Hematopoietic multipotent progenitor cell treated with erythropoietin and hydrocortisone succinate and interleukin-3 and kit ligand, for 17 days (in vitro differentiated cells): ENCODE measurements at places on chromosomes 5 and 9.

- no peak for DNase-seq
These were observed 110.3 kb upstream of the IQGAP2 start for GRCh38 chr5:76292620-76293322.

DNA sequence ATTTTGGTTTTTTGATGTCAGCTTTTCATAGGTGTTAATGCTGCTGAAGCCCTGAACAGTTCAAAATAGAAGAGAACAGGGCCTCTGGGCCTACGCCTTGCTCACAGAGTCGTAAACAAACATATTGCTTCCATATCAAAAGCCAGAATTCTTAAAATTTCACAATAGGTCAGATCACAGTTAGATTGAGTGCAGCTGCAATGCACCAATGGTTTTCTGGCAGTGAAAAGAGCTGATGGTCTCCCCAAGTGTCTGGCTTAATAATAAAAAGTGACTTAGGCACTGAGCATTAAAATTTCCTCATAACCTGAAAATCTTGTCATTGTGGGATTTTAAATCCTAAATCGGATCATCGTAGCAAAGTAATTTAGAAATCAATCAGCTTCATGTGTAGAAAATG, 493.0 kb downstream of the CAAP1 start:
- DNase-seq = no peak

GRCh38 chr5:111902436-111902835, 145.4 kb upstream of the NREP start:
- no peak for DNase-seq

DNA sequence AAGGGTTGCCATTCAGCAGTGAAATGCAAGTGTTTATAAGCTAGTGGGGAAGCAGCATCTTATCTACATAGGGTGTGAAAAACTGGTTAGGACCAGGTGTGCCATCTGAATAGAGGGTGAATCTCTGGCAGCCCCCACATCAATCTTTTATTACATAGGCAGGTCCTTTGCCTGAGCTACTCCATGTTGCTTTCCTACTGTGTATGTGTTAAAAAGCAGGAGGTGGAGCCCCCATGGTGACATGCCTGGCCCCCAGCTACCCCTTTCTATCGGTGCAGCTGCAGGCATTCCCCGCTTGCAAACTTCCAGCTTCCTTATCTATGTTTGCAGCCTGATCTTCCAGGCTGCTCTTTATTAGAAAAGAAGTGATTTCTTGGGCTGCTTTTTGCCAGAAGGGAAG, 353.5 kb downstream of the SPATA31D1 start:
- DNase-seq = no peak

GRCh38 chr5:177576169-177576568, 15.8 kb upstream of the TMED9 start:
- no peak for DNase-seq

- DNase-seq = no peak
These were observed 161.5 kb downstream of the ENTREP1 start for GRCh38 chr9:69486498-69486897.

DNA sequence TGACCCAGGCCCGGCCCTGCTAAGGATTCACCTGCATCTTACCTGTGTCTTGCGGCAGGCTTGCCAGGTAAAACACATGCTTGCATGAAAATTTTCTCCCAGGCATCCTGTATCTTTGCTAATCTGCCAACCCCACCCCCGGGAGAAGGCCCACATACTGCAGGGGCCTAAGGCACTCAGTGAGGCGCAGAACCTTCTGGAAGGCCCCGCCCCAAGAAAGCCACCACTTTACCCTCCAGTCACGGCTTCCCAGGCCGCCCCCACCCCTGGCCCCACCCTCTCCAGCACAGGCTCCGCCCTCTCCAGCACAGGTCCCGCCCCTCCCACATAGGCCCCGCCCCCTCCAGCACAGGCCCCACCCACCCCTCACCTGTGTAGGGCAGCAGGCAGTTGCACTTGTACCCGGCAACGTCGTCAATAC, 29.8 kb upstream of the SEC16A start:
- no peak for DNase-seq

DNA sequence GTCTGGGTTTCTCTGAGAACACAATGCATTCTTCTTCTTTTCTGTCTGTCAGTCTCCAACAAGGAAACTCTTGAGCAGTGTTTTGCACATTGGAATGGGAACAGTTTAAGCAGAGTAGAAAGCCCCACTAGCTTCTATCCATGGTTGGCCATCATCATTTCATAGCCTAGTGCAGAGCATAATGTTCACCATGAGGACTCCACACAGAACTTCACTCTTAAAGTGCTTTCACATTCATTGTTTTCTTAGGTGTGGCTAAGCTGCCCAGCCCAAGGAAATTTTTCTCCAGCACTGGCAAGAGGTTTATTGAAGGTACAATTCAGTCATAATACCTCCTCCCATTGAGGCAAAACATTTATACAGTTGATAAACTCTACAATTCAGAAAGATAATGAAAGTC, 503.0 kb upstream of the CD180 start:
- no peak for DNase-seq

DNA sequence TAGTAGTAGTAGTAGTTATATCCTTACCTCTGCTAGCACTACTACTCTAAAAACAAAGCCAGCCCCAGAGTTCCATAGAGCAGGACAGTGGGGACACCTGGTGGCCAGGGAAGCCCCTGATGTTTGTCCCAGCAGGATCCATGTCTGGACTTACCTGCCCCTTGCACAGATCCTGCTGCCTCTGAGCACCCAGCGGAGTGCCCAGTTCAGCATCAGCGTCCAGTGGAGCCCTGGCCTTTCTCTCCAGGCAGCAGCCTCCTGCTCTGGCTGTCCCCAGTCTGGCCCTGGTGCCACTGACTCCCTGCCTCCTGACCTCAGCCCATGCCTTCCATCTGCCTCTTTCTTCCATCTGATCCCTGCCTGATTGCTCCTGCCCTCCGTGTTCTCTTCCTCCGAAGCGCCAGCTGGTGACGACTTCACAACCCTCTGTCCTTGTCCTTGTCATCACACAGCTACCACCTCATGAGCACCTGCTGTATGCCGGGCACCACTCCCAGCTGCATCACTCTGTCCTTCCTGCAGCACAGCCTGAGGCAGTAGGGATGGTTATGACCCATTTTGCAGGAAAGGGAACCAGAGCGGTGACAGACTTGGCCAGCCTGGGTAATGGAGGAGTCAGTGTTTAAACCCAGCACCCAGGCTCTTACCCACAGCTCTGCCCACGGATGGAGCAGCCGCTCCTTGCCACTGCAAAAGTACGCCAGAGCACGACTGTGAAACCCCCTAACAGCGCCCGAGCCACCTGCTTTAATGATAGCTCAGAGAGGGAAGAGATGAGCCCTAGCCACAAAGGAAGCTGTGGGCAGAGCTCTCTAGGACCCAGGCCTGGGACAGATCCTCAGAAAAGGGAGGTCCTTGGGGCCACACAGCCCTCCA, 11.5 kb downstream of the SARDH start:
- no peak for DNase-seq

GRCh38 chr5:132601071-132601728, 44.4 kb downstream of the RAD50 start:
- DNase-seq = no peak

- no peak for DNase-seq
These were observed 165.5 kb downstream of the C9orf50 start for GRCh38 chr9:129455151-129455995.

- no peak for DNase-seq
These were observed 15.4 kb upstream of the CERCAM start for GRCh38 chr9:128405077-128405779.

DNA sequence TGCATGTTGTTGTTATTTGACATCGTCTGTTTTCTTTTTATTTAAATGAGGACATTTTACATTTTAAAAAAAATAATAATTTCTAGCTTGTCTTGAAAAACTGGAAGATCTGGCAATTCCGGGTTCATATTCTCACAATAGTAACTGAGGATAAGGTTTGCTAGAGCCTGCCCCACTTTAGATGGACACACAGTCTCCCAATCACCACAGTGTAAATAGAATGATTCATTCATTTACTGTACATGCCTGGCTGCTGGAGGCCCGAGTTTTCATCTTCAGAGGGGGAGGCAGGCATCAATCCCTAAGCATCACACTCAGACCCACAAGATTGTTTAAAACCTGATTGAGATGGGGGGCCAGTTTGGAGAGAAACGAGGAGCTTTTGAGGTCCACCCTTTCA, 2039.7 kb upstream of the WWC1 start:
- no peak for DNase-seq

GRCh38 chr9:79912318-79913070, 340.7 kb downstream of the TLE4 start:
- DNase-seq = no peak

- DNase-seq = no peak
These were observed 45.1 kb downstream of the PRRT1B start for GRCh38 chr9:131590449-131590848.

DNA sequence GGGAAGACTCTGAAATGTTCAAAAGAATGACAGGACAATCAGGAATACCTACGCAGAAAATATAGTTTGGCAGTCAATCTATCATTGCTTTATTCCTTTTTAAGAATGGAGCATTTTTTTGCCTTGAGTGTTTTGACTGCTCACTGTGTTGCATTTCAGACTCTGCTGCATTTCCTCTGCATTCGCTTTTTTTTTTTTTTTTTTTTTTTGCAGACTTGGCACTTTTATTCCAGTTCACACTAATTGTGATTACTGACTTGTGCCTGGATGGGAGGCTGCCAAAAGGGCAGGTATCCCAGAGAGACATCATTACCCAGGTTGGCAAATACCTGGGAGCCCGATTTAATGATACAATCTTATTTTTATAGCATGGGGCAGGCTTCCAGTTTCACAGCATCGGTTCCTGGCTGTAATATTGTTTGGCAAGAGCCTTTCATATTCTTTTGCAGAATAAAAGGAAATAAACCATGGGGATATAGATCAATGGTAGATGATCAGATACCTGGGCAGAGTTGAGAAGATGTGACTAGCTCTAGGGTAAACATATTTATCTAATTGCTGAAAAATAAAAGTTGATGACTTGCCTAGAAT, 1132.6 kb downstream of the MAT2B start:
- no peak for DNase-seq

DNA sequence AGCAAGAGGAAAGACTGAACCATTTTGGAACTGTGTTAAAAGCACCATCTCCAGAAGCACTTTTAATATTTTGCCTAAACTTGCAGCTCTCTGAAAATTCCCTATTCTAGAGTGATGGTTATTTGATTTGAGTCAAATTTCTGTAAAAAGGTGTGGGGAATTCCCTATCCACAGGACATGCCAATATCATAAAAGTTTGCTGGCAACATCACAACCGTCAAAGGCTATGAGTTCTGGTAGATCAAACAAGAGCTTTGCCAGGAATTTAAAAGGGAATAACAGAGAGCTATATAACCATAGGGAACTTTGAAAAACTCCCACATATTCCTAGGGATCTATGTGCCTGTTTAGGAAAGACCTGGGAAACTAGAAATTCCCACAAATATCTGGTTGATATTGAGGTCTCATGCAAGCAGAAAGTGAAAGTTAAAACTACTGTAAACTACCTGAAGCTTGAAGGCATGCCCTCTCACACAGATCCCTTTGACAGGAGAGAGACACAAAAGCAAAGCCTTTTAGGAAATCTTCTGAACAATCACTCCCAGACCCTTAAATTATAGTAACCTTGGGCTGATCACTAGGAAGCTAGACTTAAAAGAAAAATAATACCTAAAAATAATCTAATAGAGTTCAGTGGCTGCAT, 549.9 kb downstream of the ANXA1 start:
- DNase-seq = no peak

GRCh38 chr5:146042628-146043279, 62.6 kb downstream of the PLAC8L1 start:
- DNase-seq = peak; percentile 60

GRCh38 chr9:109192732-109193361, 25.8 kb upstream of the FRRS1L start:
- no peak for DNase-seq

DNA sequence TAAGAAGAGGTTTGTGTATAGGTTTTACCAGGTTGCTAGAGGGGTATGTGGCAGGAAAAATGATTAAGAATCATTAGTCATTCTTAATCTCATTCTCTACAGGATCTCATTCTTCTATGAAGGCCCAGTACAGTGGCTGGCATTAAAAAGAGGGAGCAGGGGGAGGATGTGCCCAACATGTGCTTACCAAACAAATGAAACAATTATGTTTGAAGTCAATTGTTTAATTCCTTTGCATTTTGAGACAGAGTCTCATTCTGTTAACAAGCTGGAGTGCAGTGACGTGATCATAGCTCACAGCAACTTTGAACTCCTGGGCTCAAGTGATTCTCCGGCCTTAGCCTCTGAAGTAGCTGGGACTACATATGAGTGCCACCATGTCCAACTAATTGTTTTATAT, 23.0 kb downstream of the FNIP1 start:
- no peak for DNase-seq

DNA sequence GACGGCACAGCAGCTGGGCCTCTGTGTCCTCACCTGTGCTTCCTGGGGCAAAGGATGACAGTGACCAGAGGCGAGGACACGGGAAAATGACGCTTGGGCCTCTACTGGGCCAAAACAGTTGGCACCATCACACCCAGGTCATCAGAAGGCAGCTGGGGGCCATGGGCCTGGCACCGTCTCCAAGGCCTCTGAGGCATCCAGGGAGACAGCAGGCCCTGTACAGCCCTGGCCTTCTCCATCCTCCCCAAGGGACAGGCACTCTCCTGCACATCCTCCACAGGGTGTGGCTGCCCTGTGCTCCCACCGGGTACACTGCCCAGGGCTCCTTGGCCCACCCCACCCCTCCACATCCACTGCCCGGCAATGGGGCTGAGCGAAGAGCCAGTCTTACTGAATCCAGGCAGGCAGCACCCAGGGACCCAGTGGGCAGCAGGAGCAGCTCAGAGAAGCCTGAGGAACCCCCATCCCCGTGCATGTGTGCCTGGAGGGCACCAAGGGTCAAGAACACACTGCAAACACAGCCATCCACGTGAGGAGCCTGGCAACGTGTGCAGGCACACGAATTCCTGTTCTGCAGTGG, 4.0 kb downstream of the LPCAT1 start:
- no peak for DNase-seq

DNA sequence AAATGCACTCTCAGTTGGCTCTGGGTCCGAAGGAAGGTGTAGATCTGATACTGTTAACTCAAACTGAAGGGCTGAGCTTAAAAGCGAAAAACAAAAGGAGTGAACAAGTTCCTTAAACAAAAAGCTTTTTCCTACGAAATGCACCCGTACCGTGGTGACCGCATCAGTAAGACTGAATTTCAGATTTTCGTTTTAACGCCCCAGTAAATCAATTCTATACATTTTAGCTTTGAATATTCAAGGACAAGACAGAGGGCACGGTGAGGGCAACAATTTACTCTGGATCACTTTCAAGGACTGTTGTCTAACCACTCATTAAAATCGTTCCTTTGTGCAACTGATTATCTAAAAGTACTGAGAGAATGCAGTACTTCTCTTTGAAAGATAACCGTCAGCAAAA, 1.9 kb downstream of the HOMER1 start:
- no peak for DNase-seq

DNA sequence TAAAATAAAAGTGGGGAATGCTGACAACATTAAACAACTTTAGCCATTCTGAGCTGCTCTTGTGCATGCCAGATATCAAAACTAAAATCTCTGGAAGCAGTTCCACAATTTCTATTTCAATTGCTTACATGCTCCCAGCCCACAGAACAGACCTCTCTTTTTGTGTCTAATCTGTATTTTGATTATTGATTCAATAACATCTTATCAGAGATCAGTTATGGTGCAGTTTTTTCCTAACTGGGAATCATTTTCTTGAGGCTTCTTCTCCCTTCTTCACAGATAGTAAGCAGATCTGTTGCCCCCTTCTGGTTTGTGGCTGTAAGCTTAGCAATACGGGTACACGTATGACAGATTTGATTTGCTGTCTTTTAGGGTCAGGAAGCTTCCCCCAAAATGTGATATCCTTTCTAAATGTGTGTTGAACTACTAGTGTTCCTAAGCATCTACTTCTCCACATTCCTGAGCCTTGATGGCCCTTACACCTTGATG, 39.4 kb downstream of the MRPS27 start:
- DNase-seq = peak; percentile 42
